ENCODE measurements at places on chromosomes 6 and 20.

GRCh38 chr6:167827583-167828324, 1.0 kb downstream of the AFDN start:
- DNase-seq: peak; percentile 28

- DNase-seq: no peak
Measured at GRCh38 chr20:49346682-49347081, 68.8 kb upstream of the ZNFX1 start.

DNA sequence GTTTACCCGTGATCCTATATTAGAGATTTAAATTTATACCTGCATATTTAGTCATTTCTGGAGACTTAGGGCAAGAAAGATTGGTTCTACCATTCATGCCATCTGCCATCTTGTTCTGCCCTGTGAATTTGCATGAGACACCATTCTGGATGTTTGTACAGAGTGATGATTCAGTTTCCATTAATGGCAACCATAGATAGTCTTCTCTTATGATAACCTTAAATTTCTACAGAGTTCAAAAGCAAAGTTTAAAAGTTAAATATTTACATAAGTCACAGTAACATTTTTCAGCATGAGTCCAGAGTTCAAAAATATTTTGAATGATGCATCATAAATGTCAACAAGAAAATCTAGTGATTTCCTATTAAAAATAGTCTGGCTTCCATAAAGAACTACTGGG, 23.2 kb downstream of the PLCB1 start:
- no peak for DNase-seq

DNA sequence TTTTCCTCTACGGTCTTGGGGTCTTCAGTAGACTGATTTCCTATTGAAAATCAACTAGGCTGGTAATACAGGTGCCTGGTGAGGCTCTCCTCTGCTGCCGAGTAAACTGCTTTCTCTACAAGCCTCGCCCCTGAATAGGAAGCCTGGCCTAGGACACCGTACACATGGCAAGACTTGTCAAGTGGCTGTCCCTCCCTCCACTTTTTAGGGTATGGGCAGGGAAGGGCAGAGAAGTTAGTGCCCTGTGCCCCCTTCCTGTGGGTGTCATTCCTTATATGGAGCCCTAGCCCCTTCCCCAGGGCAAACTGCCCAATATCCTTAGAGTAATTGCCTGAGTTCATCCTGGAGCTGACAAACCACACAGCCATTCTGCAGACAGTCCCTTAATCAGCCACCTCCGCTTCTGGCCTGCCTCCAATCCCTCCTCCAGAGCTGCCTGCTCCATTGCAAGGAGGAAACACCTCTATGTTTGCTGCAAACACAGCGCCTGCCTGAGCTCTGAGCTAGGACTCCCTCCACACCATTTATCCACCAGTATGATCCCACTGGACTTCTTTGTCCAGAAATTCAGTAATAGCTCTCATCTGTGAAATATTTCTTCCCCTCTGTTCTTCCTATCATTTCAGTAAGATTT, 93.1 kb downstream of the CHD6 start:
- DNase-seq: no peak

DNA sequence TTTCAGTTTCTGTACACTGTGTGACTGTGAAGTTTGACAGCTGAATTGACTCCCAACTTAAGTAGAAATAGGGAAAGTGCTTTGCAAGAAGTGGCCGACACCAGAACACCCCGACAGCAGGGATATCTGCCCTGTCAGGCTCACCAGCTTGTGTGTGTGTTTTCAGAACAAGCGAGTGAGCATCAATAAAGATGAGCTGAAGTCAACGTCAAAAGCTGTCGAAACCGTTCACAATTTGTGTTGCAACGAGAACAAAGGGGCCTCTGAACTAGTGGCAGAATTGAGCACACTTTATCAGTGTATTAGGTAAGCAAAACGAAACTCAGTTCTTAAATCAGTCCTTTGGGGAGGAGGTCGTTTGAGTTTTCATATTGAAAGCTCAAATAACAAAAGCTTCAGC, 10.7 kb downstream of the NELFCD start:
- DNase-seq: no peak

GRCh38 chr6:144683216-144684070, 398.3 kb downstream of the UTRN start:
- DNase-seq: peak; percentile 24

DNA sequence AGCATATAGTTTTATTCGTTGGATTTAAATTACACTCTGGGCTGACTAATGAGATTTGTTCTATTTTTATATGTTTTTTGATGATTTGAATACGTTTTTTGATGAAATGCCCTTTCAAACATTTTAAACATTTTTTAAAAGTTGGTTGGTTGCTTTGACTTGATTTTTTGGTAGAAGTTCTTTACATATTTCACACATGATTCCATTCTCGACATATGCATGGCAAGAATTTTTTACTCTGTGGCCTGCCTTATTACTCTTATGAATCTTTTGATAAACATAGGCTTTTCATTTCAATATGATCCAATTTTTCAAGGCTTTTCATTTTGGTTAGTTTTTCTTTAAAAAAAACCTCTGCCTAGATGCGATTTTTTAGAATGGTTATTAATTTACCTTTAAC, 617.0 kb downstream of the RNF144B start:
- DNase-seq: no peak

DNA sequence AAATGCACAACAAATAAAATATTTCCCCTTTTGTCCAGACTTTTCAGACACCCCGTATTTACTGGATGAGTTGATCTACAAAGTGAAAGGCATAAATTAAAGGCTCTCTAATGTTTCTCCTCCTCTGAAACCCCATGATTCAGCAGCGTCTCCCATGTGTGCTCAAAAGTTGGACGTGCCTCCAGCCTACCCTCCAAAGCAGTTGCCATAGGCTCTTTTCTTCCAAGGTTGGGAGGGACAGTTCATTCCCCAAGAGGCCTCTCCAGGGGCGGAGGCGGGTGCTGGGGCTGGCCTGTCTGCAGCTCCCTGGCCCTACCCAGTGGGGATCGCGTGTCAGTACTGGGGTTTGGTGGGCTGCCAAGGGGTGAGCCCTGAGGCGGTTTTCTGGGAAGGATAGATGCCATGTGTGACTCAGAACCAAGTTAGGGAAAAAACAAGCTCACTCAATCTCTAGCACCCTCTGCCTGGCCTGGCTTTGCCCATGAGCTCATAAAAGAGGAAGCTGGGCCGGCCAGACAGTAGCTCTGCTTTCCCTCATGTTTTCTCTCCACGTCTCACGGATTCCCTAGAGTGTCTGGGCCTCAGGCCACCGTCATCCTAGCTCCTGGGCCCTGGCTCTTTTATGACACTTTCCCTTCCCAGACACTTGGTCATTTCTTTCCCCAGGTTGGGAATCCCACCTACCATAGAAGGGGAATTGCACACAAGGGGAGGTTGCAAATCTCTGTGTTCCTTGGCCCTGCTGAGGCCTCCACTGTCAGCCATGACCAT, 8.0 kb upstream of the IER3 start:
- DNase-seq: peak; percentile 100

DNA sequence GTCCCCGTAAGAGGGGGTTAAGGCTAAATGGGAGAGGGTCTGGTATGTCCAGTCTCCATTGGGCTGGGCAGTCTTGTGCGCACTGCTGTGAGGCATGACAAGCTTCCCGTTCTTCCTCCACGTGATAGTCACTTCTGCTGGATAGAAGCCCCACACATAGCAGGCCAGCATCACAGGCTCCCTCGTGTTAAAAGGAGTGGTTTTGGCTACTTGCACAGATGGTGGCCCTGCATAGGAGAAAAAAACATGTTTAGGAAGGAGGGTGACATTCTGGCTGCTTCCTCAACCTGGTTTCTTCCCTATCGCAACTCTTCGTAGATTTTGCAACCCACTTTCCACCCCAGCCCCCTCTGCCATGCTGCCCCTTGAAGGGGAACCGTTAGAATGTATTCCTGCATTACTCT, 3.6 kb downstream of the HLA-DMB start:
- no peak for DNase-seq

DNA sequence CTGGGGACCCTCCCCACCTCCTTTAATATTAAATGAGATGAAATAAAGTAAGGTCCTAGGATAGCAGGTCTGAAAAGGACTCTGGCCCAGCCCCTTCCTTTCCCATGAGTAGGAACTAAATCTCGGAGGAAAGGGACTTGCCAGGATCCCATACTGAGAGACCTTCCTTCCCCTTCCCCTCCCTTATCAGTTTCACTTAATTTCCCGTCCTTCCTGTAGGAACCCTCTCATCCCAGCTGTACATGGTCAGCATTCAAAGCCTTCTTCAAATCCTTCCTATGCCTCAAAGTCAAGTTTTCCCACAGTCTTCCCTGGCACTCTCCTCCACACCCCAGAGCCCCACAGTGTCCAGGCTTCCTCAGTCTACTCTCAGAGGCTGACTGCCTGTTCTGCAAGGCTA, 71.3 kb upstream of the MYL9 start:
- no peak for DNase-seq

DNA sequence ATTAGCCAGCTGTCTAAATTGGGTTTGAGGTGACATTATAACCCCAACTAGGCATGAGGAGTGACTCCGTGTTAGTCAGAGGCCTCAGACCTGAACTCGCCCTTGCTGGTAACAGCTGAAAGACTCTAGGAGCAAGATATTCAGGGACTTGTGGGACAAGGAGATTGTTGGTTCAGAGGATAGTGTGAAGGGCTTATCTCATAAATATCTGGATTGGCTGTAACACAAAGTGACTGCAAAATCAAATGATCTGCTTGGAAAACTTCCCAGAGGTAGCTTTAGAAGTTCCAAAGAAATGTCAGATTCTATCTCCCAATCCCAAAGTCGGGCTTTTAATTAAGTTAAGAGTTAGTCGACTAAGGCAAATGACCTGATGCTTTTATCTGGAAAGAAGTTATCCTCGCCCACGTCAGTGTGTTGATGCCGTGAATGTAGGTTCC, 72.4 kb downstream of the TULP4 start:
- DNase-seq: no peak

DNA sequence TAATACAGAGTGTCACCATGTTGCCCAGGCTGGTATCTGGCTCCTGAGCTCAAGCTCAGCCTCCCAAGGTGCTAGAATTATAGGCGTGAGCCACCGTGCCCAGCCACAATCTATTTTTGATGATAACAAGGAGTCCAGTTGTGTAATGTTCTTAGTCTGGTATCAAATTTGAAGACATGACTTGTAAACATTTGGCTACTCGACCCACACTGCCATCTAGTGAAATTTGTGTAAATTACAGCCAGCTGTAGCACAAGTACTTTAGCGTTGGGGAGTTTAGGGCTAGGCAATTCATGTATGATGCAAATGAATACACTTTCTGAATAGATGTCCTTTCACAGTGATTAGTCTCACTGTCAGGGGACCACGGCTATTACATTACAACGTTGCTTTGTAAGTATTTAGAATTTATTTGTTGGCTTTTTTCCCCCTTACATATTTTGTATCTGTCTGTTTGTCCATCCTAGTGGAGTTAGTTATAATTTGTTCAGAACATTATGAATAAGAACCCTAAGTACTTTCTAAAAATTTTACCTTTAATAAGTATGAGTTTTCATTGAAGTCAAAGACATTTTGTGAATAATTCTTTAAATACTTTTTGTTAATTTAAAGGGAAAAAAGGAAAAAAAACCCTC, 139.7 kb downstream of the PRDM13 start:
- DNase-seq: peak; percentile 66

- no peak for DNase-seq
Measured at GRCh38 chr6:169183233-169183632, 70.4 kb downstream of the THBS2 start.

- DNase-seq: no peak
Measured at GRCh38 chr6:102501615-102502014, 1108.1 kb downstream of the GRIK2 start.

GRCh38 chr6:167200806-167201205, 43.0 kb upstream of the GPR31 start:
- no peak for DNase-seq

DNA sequence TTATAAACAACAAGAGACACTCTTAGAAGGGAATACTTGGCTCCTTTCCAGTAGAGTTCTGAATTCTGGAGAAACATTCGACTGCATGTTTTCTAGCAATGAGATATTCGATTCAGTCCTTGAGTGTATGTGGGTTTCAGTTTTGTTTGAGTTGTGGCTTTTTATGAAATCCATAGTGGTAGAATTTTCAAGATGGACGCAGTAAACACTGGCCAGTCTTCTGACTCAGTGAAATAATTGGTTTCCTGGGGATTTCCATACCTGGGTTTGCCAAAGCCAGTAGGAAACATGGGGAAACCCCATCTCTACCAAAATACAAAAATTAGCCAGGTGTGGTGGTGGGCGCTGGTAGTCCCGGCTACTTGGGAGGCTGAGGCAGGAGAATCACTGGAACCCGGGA, 273.5 kb upstream of the PLCB4 start:
- no peak for DNase-seq

GRCh38 chr6:150352321-150353296, 16.2 kb upstream of the IYD start:
- no peak for DNase-seq

DNA sequence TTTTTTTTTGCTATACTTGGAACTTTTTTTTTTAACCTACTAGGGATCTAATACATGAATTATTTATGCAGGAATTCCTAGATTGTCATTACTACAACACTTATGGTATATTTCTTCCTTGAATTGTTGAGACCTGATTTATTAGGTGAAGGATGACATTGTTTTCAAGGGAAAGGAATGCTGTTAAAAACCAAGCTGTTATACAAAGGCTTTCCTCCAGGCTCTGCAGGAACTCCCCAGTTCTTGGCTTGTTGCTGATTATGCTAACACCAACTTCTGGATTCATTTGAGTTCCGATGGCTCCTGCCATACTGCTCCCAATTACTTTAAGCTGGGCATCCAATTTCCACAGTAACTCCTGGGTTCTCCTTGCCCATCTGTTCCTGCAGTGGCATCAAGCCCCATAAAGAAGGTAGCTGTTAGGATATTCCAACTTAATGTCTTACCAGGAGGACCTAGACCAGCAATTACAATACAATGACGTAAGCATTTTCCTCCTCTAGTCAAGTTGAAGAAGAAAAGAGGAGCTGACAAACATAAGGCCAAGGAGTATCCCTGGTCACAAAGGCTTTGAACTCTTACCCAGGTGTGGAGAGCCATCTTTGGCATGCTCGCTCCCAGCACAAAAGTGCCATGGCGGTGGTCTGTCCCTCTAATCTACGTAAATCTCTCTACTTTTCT, 215.9 kb upstream of the AGPAT4 start:
- DNase-seq: no peak

DNA sequence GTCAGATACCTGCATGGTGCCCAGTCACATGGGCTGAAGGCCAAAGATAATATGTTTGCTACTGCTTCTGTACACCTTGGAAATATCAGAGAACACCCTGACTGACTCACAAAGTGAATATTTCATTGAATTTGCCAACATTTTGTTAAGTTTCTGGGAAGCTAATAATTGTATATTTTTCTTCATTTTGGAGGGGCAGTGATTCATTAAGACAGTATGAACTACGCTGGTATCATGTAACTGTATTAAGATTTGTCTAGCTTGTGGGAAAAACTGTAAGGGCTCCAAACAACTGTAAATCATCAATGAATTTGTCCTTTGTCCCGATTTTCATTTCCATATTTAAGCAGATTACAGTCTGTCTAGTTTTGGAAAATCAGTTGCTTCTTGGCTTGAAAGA, 102.3 kb upstream of the CCN2 start:
- peak; percentile 80 for DNase-seq
